Pons (tissue), 1 donor: ENCODE measurements at places on chromosomes 5 and 9.

DNA sequence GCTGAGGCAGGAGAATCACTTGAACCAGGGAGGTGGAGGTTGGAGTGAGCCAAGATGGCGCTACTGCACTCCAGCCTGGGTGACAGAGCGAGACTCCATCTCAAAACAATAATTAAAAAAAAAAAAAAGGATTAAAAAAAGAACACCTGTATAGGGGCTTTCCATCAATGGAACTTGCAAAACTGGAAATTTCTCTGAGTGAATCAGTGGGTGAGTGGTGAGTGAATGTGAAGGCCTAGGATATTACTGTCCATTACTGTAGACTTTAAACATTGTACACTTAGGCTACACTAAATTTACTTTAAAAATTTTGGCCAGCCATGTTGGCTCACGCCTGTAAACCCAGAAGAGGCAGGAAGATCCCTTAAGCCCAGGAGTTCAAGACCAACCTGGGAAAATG, 5.7 kb upstream of the RARS1 start:
- no peak for DNase-seq

- DNase-seq, result no peak
Measured at GRCh38 chr5:144060598-144060997, 109.9 kb downstream of the YIPF5 start.

GRCh38 chr5:34523387-34523726, 132.8 kb upstream of the RAI14 start:
- DNase-seq, result no peak

DNA sequence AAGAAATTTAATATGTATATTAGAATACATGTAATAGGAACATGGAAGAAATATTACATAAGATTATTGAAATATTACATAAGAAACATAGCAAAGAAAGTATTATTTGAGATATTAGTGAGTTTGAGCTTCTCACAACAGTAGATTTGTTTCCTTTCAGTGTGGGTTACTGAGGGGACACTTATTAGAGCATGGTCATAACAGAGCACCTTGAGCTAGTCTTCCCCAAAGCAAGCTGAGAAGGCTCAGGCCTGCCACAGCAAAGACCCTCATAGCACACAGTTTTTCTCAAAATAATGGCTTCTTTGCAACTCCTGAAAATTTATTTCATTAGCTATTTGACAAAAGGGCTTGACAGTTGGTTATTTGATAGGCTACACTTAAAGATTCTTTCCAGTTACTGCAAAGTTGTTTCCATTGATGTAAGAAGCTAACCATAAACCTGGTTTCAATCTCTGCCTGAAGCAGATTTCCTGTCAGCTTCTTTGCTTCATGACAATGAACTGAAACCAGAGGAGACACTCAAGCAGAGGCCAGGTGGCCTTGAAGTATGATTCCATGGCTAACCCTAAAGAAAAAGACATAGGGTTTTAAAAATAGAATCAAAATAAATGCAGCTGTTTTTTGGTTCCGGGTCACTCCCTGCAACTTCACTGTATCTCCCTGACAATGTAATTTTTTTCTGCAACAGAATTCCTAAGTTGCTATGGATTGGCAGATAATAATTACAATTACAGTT, 68.6 kb downstream of the ERMP1 start:
- DNase-seq, result no peak

GRCh38 chr5:36452424-36453006, 150.8 kb upstream of the RANBP3L start:
- DNase-seq, result no peak

DNA sequence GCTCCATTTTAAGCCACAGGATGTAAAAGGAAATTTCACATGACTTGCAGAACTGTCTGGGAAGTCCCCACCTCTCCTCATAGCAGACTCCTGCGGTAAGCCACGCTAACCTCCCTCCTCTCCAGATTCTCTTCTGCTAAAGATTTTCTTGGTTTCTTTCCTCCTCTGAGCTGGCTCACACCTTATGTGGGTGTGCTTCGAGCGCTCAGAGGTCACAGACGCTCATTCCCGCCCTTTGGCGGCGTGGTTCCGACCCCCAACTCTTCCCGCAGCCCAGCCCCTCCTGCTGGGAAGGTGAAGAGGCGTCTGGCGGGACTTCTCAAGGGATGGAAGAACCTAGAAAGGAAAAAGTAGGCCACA, 32.9 kb upstream of the CDK20 start:
- DNase-seq, result no peak

GRCh38 chr9:108476574-108476973, 379.2 kb downstream of the ACTL7B start:
- DNase-seq, result no peak

GRCh38 chr9:90546200-90546599, 96.4 kb downstream of the DIRAS2 start:
- DNase-seq, result peak; percentile 7

GRCh38 chr9:129210125-129210524, 32.1 kb upstream of the IER5L start:
- no peak for DNase-seq

GRCh38 chr5:172114875-172115422, 73.1 kb downstream of the STK10 start:
- no peak for DNase-seq

DNA sequence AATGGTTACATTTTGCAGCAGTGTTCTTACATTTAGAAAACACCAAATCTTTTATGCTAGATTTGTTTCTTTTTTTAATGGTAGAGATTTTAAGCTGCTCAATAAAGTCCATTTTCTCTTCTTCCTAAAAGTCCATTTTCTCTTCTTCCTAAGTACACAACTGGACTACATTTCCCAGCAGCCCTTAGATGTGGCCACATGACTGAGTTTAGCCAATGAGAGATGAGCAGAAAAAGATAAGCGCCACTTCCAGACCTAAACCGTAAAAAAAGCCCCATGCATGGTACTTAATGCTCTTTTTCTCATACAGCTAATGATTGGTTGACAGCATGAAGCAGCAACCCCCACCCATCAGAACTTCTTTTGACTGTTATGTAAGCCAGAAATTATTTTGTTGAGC, 206.7 kb downstream of the FAM114A2 start:
- DNase-seq, result peak; percentile 17

GRCh38 chr9:706606-707459, 134.7 kb upstream of the DMRT1 start:
- peak; percentile 78 for DNase-seq

DNA sequence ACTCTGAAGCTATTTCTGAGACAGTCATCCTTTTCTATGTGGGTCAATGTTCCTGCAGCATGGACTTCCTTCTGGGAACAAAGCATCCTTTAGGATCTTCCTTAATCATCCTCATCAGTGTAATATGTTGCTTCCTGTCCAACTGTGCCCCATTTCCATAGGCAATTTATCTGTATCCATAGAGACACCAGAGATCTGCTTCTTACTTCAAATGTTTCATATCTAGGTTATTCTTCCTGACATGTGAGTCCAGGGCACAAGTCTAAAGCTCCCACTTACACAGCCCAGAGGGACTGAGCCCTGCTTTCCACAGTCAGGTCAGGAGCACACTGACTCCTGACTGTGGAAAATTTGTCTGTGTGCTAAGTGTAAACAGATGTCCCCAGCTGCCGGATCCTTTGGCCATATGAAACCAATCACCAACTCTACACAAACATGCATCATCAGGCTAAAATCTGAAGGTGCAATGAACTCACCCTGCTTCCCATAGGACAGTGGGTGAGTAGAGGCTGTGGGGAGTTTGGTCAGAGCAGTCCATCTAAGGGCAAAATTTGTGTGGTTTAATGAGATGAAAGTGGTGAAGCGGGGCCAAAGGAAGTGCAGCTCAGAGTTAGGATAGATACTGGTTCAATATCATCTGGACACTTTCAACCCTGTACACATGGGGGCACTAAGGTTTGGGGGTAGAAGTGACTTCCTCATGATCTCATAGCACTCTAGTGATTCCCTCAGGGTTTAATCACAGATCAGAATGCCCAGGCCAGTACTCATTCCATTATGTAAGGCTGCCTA, 85.2 kb upstream of the TNC start:
- DNase-seq, result no peak

- no peak for DNase-seq
Measured at GRCh38 chr5:143714629-143715028, 97.3 kb upstream of the HMHB1 start.
